ENCODE measurements at places on chromosomes 16 and 17.
A peak's percentile ranks its signal among the peaks of the same experiment; 100 is the strongest.

DNA sequence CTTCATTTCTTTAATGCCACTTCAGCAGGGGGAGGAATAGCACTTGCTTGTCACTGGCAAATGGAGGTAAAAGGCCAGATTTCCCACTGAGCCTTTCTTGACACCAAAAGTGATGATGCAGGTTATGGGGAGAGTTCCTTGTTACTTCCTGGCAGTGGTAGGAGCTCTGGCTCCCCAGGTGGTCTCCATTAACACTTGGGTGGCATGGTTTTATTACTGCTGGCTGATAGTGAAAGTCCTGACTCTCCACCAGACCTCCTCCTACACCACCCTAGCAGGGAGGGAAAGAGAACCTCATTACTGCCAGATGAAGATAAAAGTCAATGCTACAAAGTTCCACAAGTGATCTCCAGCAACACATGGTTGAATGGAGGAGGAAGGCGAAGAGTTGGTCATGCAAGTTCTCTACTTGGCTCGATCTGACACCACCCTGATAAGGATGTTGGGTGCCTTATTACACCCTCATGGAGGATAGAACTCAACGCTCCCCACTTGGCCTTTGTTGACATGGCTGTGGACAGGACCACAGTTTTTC lies 152.7 kb upstream of the GNAO1 start:
- H3K36me3 ChIP-seq, result no peaks in the 10 kb centered on the region
- H3K4me1 ChIP-seq, result no peaks in the 10 kb centered on the region
- H3K27me3 ChIP-seq, result no peaks in the 10 kb centered on the region
- DNase-seq, result no peak
- no peak overlapping the region for H3K4me3 ChIP-seq
- H3K27ac ChIP-seq, result no peak overlapping the region

DNA sequence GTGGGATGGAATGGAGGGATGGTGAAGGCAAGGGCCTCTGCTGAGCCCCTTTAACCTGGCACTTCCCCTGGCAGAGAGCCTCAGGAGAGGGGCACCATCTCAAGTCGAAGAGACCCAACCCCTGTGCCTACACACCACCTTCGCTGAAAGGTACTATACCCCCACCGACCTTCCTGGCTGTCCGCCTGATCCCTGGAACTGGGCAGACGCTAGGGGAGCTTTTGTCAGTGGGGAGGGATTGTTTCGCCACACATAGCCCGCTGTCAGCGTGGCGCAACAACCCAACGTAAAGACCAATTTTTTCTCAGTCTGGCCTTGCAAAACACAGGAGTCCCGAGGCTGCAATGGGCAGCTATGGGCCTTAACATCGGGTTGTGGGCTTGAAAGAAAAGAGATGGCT lies 3.1 kb downstream of the PPP1R1B start:
- no peak overlapping the region for H3K27ac ChIP-seq
- H3K4me3 ChIP-seq, result no peak overlapping the region
- no peak for DNase-seq
- peaks cover 19% of the 10 kb centered on the region for H3K27me3 ChIP-seq

DNA sequence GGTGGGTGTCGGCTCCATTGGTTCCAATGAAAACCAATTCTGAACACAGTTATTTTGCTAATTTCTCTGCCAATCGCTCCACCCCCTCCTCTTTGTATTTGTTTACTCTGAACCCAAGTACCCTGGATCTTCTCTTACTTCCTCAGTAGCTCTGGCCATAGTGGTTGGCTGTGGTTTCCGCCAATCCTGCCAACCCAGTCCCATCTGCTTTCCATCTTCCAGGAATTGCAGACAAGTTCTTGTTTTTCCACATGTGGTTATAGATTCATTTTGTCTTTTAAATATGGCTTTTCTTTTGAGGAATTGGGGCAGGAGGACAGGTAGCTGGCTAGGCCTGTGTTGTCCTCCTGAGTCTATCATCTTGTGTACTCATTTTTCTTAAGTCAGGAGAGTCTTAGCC lies 92.0 kb downstream of the CYLD start:
- no peaks in the 10 kb centered on the region for H3K36me3 ChIP-seq
- H3K27me3 ChIP-seq, result no peaks in the 10 kb centered on the region
- no peak overlapping the region for H3K27ac ChIP-seq
- H3K4me3 ChIP-seq, result no peak overlapping the region
- H3K4me1 ChIP-seq, result no peaks in the 10 kb centered on the region
- DNase-seq, result no peak

- H3K4me1 ChIP-seq, result peaks cover 25% of the 10 kb centered on the region
- peak overlapping the region; percentile 51 for H3K4me3 ChIP-seq
- DNase-seq, result no peak
- no peaks in the 10 kb centered on the region for H3K27me3 ChIP-seq
- H3K36me3 ChIP-seq, result no peaks in the 10 kb centered on the region
- H3K27ac ChIP-seq, result peak overlapping the region; percentile 66
These were observed 496 bp downstream of the EZH1 start for GRCh38 chr17:42744283-42744805.

Data from CD4-positive, alpha-beta memory T cell (primary cell).